ENCODE measurements at places on chromosomes 2 and 18. TPM values are rescaled to one million over a fixed set of nuclear protein-coding genes. Genes with fewer than 3 reads are reported as not detected.

Gene HSPE1
- 82.7 TPM for total RNA-seq

Gene FBXO15
- total RNA-seq, result not detected

Gene MC2R
- total RNA-seq, result not detected

GRCh38 chr2:177306550-177306949 lies 42.0 kb upstream of the NFE2L2 start:
- no peak for DNase-seq
- no peak overlapping the region for H3K27ac ChIP-seq
- H3K4me1 ChIP-seq, result no peaks in the 10 kb centered on the region
- no peaks in the 10 kb centered on the region for H3K27me3 ChIP-seq

DNA sequence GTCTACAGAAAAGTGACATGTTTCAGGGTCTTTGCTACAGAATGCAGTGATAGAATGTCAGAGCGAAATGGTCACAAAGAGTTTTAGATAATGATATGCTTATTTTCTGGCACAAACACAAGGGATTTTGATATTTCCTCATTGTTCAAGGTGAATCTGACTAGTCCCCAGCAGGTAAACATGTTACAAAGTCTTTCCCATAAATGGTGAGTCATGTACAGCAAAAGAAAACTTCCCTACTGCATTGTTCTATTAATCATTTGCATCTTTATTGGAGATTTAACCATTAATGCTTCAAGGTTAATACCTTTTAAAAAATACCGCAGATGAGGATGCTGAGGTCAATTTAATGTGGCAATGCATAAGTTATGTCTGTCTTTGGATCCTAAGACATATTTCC lies 19.1 kb upstream of the TRIB2 start:
- no peak overlapping the region for H3K4me3 ChIP-seq
- H3K36me3 ChIP-seq, result no peaks in the 10 kb centered on the region
- no peak for DNase-seq
- no peaks in the 10 kb centered on the region for H3K4me1 ChIP-seq

Gene INHBB
- 5.9 TPM for total RNA-seq

DNA sequence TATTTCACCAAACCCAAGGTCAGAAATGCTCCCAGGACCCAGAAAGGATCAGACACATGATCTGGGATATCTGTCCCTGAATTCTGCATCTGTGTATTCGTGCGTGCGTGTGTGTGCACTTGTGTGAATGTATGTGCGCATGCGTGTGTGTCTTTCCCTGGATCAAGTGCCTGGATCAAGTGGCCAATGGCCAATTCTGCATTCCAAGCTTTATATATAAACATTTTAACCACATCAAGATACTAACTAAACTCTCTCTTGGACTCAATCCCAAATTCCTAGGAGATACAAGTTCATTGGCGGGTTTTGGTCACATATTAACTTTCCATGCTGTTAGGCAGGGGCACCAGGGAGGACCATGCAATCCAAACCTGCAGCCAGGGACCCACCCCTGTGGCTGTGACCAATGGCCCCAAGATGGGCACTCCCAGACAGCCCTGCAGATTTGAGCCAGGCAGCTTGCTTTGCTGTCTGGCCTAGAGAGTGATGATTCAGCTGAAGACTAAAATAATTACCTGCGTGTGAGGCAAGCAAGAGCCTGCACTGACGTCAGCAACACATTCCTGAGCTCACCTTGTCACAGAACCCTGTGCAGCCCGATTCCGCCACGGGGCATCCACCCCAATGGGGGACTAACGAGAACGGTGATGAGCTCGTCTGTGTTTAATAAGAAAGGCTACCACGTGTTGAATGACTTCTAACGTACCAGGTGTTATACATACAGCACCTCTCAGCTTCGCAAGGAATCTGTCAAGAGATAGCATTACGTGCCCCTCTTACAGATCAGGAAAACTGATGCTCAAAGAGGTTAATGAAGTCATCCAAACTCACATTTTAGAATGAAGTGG lies 45.3 kb upstream of the ROCK2 start:
- H3K4me1 ChIP-seq, result no peaks in the 10 kb centered on the region
- no peak for DNase-seq
- H3K27me3 ChIP-seq, result no peaks in the 10 kb centered on the region
- no peak overlapping the region for H3K4me3 ChIP-seq
- no peaks in the 10 kb centered on the region for H3K36me3 ChIP-seq

DNA sequence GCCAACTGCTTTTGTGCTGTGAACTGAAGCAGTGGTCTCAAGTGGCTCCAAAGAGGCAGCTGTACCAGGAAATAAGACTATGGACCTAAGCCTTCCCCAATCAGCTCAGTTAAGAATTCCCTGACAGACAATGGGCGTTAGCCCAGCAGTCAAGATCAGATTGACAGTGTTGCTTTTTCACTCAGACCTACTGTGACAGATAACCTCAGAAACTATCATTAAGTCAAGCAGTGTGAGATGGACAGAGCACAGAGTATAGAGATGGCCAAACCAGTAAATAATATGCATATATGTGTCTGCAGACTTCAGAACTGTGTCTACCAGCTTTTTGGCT lies 215.3 kb downstream of the ZFP36L2 start:
- no peaks in the 10 kb centered on the region for H3K27me3 ChIP-seq
- H3K27ac ChIP-seq, result no peak overlapping the region
- peak; percentile 5 for DNase-seq
- H3K36me3 ChIP-seq, result no peaks in the 10 kb centered on the region

DNA sequence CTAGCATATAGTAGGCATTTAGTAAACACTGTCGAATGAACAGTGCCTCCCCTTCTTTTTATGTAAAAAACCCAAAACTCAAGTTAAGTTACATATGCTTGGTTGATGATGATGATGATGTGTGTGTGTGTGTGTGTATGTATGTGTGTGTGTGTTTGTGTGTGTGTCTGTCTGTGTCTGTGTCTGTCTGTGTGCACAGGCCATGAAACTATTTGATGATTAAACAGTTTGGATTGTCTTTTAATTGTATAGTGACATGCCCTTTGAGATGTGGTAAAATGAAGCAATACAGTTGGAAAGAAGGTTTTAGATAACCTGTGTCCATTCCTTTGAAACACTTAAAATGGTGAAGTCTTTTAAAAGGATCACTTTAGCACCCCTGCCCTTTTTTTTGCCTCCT lies 105.6 kb downstream of the MAP4K4 start:
- H3K4me3 ChIP-seq, result no peak overlapping the region
- H3K27me3 ChIP-seq, result no peaks in the 10 kb centered on the region
- peaks cover 63% of the 10 kb centered on the region for H3K4me1 ChIP-seq
- no peaks in the 10 kb centered on the region for H3K36me3 ChIP-seq

DNA sequence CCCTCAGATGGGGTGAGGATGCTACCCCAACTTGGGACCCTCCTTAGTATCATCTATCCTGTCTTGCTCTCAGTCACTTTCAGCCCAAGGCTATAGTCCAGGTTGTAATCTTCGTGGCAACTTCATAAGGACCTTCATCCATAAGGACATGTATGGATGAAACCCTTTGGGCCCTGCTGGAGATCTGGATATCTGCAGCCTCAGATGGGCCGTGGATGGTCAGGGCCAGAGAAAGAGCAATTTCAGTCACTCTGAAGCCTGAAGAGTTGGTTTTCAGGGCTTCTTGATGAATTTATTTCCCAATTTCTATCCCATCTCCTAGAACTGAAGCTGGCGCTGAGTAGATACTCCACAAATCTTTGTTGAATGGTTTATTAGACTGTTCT lies 28.7 kb downstream of the RHOB start:
- peak overlapping the region; percentile 19 for H3K27ac ChIP-seq
- no peak overlapping the region for H3K4me3 ChIP-seq
- no peaks in the 10 kb centered on the region for H3K27me3 ChIP-seq
- H3K36me3 ChIP-seq, result no peaks in the 10 kb centered on the region

GRCh38 chr2:160111951-160112798 lies 49.8 kb upstream of the PLA2R1 start:
- H3K4me3 ChIP-seq, result no peak overlapping the region
- DNase-seq, result no peak
- H3K27me3 ChIP-seq, result no peaks in the 10 kb centered on the region
- H3K27ac ChIP-seq, result no peak overlapping the region

Measured in right atrium auricular region (tissue), 2 donors.